Activated CD4-positive, alpha-beta T cell treated with anti-CD3 and anti-CD28 coated beads, Interleukin-2, amount 10 ng/mL, durations not matched to agents 7 days and 5 days (primary cell): ENCODE measurements at places on chromosomes 13 and 19. TPM values are rescaled to one million over a fixed set of nuclear protein-coding genes. Genes with fewer than 3 reads are reported as not detected.

Gene SYCN
- not detected for total RNA-seq

Gene TEX101
- total RNA-seq = not detected

Gene F10
- total RNA-seq = not detected

Gene KCNC3
- 4.1 TPM for total RNA-seq

DNA sequence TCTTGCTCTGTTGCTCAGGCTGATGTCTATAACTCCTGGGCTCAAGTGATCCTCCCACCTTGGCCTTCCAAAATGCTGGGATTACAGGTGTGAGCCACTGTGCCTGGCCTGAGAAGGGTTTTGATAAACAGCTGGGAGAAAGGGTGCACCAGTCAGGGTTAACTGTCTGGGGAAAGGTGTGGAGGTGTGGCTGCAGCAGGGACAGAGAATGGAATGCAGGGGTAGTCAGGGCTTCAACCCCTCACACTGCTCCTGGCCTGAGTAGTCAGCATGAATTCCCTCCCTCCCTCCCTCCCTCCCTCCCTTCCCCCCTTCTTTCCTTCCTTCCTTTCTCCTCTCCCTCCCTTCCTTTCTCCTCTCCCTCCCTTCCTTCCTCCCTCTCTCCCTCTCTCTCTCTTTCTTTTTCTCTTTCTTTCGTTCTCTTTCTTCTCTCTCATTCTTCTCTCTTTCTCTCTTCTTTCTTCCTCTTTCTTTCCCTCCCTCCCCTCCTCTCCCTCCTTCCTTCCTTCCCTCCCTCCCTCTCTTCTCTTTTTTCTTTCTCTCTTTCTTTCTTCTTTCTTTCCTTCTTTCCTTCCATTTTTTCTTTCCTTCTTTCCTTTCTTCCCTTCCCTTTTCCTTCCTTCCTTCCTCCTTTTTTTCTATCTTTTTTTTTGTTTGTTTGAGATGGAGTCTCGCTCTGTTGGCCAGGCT, 16.0 kb downstream of the MYO1F start:
- H3K27ac ChIP-seq = no peak overlapping the region
- no peak overlapping the region for H3K4me3 ChIP-seq
- H3K36me3 ChIP-seq = peaks cover 30% of the 10 kb centered on the region
- DNase-seq = no peak

GRCh38 chr19:23914402-23915286, at the start of gene ZNF726:
TSS of gene ZNF726 (plus strand) at chr19:23914886. CDS start at chr19:23914995, 109 bp downstream.
- peak; percentile 94 for DNase-seq
- peak within 1 kb of the TSS; percentile 98 for H3K27ac ChIP-seq
- H3K27me3 ChIP-seq = no peaks in the 10 kb centered on the region
- peaks cover 24% of the 10 kb centered on the region for H3K4me1 ChIP-seq

DNA sequence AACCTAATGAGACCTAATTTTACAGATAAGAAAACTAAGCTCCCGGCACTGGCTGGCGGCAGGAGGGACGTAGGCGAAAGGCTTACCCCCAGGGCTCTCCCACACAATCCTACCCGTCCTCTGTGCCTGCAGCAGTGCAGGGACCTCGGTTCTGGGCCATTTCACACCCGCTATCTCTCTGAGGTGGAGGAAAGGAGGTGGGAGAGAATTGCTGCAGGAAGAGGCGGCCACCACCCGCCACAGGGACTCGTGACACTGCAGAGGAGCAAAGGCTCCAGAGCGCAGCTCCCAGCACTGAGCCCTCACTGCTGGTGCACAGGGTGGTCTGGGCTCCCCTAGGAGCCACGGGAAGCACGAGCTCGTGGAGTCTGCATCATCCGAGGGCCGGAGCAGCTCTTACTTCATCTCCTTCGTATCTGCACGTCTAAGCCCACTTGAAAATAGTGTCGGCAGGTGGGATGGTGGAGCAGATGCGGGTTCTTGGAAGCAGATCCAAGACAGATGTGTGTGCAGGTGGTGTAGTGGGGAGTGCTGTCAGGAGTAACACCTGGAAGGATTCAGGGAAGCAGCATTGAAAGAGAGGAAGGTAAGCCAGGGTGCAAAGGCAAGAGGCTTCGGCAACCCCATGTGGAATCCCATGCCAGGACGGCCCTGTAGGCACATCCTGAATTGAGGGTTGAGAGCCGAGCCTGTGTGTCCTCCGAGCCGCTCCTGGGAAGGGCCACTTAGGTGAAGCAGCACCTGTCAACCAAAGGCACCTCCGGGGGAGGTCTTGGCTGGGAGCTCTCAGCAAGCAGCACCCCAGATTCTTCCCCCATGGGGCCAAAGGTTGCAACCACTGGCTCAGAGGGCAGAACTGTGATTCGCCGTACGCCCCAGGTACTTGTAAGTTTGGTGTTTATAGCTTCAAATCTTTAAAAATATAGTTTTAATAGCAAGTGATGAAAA, 115.8 kb upstream of the SPACA7 start:
- H3K36me3 ChIP-seq = no peaks in the 10 kb centered on the region
- H3K4me1 ChIP-seq = no peaks in the 10 kb centered on the region
- H3K27me3 ChIP-seq = no peaks in the 10 kb centered on the region
- no peak for DNase-seq
- no peak overlapping the region for H3K4me3 ChIP-seq

DNA sequence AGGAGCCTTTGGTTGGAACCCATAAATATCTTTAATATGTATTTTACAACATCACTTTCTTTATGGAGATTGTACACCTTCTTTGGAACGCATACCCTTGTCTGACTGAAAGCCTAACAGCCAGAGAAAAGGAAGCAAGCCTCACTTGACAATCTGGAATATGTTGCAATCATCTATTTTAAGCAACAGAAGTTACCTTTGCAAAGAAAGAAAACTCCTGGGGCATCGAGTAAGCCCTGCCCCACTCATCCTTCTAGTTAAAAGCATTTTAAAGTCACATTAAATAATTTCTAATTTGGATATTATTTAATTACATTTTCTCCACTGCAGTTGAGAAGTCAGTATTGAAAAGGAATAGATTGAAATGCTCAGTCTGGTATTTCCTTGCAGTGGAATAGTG, 542.7 kb downstream of the MYO16 start:
- no peaks in the 10 kb centered on the region for H3K4me1 ChIP-seq
- DNase-seq = no peak
- H3K27me3 ChIP-seq = peaks cover 7% of the 10 kb centered on the region
- H3K36me3 ChIP-seq = no peaks in the 10 kb centered on the region
- no peak overlapping the region for H3K4me3 ChIP-seq
- no peak overlapping the region for H3K27ac ChIP-seq
